DMS153 (cell line): ENCODE measurements at places on chromosomes 1 and 21.
A peak's percentile ranks its signal among the peaks of the same experiment; 100 is the strongest.

DNA sequence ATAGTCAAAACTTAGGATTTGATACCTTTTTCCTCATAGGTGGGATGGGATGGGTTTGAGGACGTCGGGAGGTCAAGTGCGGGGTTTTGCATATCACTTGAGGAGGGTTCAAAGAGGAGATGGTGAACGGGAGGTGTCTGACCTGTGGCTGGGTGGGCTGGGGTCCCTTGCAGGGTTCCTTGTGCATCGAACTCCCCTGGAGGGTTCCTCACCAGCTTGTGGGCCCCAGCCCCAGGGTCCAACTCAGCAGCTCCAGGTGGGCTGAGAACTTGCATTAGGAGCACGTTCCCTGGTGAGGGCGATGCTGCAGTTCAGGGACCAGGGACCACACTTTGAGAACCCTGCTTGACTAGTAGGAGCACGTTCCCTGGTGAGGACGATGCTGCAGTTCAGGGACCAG is 23.2 kb downstream of the TRPM2 start:
- no peak for DNase-seq

- no peak for DNase-seq
These were observed 60.6 kb downstream of the SDCCAG8 start for GRCh38 chr1:243316366-243316989.

GRCh38 chr1:2068951-2069350 is 18.7 kb downstream of the PRKCZ start:
- no peak for DNase-seq

DNA sequence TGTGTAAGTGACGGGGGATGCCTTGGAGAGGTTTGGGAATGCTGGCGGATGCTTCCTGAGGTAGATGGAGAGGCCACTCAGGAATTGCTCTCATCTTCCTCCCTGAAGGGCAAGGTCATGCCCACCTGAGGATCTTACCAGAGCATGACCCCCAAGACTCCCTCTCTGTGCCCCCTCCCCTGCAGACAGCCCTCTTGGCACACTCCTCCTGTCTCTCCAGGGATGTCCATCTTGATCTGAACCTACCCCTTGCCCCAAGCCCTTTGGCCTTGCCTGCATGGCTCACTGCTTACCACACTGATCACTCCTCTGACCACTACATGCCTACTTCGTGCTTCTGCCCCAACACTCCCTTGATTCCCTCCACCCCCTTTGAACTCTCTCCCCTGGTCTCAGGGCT is 17.9 kb upstream of the MPL start:
- DNase-seq, result no peak

GRCh38 chr1:119739150-119739549 is 27.4 kb downstream of the PHGDH start:
- no peak for DNase-seq

DNA sequence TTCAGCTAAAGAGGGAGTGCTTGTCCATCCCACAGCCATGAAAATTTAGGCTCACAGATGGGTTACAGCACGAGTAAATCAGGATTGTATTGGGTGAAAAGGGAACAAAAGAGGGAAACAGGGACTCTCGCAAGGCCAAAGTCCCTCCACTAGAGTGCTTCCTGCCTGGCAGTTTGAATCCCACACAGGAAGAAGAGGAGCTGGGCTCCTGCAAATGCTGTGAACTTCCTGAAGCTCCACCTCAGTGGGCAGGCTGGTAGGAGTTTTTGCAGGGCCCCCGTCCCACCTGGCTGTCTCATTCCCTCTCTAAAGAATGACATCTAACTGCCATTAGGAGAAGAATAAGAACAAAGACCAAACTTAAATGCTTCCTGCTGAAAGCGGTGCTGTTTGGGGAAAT is 712.0 kb upstream of the PRMT6 start:
- no peak for DNase-seq

DNA sequence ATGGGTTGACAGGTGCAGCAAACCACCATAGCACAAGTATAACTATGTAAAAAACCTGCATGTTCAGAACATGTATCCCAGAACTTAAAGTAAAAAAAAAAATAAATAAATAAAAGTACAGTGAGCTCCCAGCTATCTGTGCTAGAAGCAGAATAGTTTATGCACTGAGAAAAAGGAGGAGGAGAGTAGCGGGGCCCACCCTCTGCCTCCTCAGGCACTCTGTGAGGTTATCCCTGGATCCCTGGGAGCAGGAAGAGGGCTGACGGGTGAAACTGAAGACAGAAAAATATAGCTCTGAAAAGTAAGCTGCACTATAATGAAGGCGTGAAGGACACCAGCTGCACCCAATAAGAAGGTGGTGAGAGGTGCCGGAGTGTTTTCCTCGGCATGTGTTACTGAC is 117.2 kb downstream of the SIPA1L2 start:
- no peak for DNase-seq

DNA sequence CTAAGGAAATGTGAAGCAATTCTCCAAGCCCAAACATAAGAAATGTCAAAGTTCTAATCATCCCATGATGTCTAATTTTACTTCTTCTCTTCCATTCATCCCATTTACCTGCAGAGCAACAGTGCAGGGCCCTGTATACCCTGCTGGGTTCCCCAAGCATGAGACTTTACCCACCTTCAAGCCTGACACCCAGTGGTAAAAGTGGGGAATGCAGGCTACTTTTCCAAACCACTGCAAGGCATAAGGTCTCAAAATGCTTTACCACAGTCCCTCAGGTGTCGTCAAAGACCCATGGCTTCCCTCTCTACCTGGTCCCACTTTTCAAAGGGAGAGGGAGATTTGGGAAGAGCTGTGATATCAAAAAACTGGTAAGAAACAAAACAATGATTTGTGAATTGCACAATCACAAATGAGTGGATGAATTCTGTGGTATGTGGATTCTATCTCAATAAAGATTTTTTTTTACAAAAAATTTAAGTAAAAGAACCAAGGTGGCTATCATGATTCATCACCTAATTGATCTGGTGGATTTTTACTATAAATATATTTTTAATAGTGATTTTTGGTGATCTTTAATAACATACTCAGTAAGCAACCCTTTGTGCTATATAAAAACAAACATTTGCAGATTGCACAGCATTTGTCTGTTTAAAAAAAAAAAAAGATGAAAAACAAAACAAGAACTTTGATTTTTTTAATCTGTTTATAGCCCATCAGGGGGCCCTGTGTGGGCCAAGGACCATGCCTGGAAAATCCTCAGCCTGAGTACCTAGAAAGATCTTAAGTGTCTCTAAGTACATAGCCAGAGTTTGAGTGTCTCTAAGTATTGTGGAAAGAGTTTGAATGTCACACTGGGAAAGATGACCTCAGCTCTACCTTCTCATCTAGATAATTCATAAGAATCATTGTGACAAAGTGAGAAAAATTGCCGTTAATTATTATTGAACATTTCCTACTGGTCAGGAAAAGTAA is 73.1 kb upstream of the GJB5 start:
- peak; percentile 49 for DNase-seq

GRCh38 chr21:37405629-37406028 is 39.1 kb downstream of the DYRK1A start:
- no peak for DNase-seq

DNA sequence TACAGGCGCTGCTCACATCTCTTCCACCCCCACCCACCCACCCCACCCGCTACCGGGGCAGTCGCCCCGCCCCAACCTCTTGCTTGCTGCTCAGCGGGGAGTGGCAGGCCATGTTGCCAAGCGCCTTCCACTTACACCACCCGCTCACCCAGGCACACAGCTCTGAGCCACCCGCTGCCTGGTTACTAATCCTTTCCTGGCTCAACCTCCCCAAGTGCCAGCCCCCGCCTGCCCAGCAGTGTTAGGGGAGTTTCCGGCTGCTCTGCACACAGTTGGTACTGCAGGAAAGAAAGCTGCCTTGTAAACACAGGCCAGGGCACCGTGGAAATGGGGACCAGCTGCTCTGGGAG is 56.2 kb downstream of the LACTBL1 start:
- peak; percentile 63 for DNase-seq
